Urinary bladder (tissue), 4 donors: ENCODE measurements at places on chromosomes 5 and 9. TPM values are rescaled to one million over a fixed set of nuclear protein-coding genes. Genes with fewer than 3 reads are reported as not detected.

Gene LAMC3
- 12.2 TPM for total RNA-seq

Gene SPINK13
- not detected for total RNA-seq

Gene FRMD3
- 10.8 TPM for total RNA-seq

Gene TPRN
- total RNA-seq, result 3.0 TPM

Gene GPRIN1
- 1.3 TPM for total RNA-seq

Gene ELAVL2
- 14.8 TPM for total RNA-seq
